ENCODE measurements at places on chromosomes 12 and 14.

DNA sequence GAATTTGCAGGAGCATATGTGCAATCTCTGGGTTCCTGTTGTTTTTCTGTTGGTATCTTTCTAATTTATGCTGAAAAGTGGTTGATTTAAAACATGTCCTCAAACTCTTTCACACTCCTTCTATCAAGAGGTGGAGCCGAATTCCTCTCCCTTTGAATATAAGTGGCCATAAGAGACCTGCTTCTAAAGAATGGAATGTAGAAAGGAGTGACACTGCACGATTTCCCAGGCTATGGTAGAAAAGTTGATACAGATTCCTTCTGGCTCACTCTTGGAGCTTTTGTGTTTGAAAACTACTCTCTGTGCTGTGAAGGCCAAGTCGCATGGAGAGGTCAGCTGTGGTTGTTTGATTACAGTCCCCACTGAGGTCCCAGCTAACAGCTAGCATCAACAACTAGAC lies 613.2 kb downstream of the ETNK1 start:
- DNase-seq, result no peak

GRCh38 chr12:3365463-3366411 lies 125.3 kb upstream of the PRMT8 start:
- peak; percentile 18 for DNase-seq

DNA sequence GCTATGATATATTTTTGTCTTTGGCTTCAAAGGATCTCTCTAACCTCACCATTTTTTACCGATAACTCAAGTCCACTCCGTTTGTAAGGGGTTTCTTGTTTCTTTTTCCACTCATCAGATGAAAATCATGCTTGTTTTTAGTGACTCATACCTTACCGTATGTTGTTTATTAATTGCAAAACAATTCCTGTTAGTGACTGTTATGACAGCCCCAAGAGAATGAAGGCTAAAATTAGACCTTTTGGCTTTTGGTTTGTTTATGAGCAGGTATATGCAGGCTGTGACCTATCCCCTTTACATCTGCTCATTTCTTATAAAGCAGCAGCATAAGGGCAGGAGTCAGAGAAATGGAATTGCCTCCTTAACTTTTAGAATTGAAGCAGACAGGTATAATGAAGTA lies 319.8 kb downstream of the CEP128 start:
- DNase-seq, result peak; percentile 84

DNA sequence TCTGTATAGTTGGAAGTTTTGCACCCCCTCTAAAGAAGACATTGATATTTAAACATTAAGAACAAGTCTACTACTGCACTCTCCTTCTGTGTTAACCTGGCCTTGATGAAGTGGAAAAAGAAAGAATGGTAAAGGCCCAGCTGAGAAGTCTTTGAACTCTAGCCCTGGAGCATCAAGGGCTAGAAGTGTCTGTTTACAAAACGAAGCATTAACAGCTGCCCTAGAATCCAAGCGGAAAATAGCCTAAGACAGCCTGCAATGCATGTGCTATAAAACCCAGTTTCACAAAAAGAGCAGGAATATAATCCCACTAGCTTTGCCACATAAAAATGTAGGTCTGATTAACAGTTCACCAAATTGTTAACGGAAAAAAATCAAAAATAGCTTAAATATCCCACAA lies 60.5 kb downstream of the NUMB start:
- no peak for DNase-seq

- DNase-seq, result no peak
Measured at GRCh38 chr12:76936275-76937193, 57.7 kb upstream of the CSRP2 start.
